Sigmoid colon (tissue), 7 donors: ENCODE measurements at places on chromosomes 3 and 15. TPM values are rescaled to one million over a fixed set of nuclear protein-coding genes. Genes with fewer than 3 reads are reported as not detected.

DNA sequence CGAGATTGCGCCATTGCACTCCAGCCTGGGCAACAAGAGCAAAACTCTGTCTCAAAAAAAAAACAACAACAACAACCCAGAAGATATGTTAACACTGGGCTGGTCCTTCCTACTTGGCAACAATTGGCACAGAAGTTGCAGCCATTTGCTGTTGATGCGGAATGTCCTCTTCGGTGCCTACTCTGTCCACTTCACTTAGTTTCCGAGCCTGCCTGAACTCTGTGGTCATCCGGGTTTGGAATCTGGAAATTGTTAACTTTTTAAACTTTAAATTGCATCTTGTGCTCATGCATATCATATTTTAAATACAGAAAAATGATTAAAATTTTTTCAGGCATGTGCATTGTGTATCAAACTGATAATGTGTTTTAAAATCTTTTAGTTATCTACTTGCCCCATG, 81.5 kb downstream of the FNDC3B start:
- no peak for DNase-seq

DNA sequence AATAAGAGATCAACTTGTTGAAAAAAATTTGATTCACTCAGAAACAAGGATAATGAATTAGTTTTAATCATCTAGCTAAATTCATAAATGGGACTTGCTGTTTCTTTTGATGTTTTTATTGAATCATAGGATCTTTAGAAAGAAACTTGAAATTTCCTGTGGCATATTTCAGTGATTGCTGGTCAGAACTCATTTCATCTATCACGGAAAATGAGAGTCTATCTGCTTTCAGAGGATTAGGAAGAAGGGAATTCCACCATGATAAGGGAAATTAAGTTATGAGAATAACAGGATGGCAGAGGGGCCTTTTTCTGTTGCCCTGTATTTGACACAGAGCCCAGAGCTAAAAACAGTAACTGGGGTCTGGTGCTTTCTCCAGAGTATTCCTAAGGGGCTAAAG, 44.9 kb upstream of the CCNL1 start:
- DNase-seq, result no peak

Gene NPAP1
- total RNA-seq, result 0.28 TPM

GRCh38 chr15:59322056-59322759, 50.5 kb downstream of the MYO1E start:
- DNase-seq, result no peak

Gene SLC2A2
- total RNA-seq, result not detected

Gene SERPINI2
- total RNA-seq, result not detected

GRCh38 chr3:119894195-119894594, 112.3 kb downstream of the NR1I2 start:
- DNase-seq, result no peak
